ENCODE measurements at places on chromosomes 11 and 22.

- DNase-seq = peak; percentile 38
Measured at GRCh38 chr22:37818409-37819104, 4.6 kb upstream of the GALR3 start.

GRCh38 chr11:37171451-37171850 is 573.4 kb upstream of the RAG2 start:
- DNase-seq = no peak

DNA sequence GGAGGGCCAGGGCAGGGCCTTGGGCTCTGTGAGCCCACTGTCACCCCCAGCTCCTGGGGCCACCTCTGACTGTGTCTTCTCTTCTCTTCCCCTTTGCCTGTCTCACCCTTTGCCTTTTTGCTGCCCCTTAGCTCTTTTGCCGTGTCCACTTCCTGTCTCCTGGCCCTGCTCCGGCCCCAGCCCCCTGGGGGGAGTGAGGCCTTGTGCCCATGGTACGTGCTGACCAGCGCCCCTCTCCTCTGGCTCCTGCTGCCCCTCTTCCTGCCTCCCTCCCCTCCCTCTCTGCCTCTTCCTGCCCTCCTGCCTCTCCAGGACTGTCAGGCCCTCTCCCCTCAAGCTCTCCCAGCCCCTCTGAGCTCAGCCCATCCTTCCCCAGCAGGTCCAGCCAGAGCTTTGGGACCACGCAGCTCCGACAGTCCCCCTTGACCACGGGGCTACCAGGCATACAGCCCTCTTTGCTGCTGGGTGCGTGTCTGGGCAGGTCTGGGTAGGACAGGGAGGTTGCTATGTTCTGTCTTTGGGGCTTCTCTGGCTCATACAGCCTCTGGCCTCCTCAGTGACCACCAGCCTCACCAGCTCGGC is 11.7 kb downstream of the TMEM258 start:
- no peak for DNase-seq

- DNase-seq = no peak
Measured at GRCh38 chr11:7890417-7891172, 40.5 kb downstream of the OR10A6 start.

GRCh38 chr22:44179196-44179988 is 1.3 kb upstream of the PARVG start:
- DNase-seq = no peak

DNA sequence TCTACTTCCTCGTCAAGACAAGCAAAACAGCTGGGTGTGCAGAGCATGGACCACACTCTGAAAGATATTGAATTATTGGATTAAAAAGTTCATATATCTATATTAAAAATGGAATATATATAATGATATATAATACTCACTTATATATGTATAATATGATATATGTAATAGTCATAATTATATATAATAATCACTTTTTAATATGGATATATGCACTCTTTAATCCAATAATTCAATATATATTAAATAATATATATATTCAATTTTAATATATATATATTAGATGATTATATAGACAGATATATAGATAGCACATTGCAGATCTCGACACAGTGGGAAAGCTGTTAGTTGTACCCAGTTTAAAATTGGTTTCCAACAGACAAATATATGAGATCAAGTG is 182.1 kb upstream of the CARD18 start:
- DNase-seq = no peak

- DNase-seq = no peak
Measured at GRCh38 chr11:80104191-80104590, 663.4 kb upstream of the TENM4 start.

- DNase-seq = no peak
Measured at GRCh38 chr11:65341856-65342255, 8.2 kb downstream of the DPF2 start.

DNA sequence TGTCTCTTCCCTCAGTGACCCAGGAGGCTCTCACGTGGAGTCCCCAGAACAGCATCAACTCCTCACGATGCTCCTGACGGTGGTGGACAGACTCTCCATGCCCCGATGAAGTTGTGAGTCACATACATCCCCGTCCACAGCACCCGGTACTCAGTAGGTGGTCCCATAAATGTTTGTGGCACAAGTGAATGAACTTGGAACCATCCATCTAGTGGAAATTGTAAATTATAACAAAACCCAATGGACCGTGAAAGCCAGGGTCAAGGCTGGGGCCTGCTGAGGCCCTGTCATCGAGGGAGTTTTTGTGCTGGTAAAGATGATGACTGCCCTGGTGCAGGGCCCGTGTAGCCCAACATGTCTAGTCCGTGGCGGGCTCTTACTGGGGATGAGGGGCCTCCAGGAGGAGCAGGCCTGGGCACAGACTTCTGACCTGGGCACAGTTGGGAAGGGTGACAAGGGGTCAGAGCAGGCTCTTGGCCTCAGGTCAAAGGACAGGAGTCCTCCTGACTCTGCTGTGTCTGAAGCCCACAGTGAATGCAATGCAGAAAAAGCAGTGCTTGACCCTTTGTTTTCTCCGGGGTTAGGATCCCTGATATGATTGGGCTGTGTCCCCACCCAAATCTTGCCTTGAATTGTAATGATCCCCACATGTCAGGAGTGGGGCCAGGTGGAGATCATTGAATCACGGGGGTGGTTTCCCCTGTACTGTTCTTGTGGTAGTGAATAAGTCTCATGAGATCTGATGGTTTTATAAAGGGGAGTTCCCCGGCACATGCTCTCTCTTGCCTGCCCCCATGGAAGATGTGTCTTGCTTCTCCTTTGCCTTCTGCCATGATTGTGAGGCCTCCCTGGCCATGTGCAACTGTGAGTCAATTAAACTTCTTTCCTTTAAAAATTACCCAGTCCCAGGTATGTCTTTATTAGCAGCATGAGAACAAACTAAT is 20.0 kb upstream of the SMIM38 start:
- no peak for DNase-seq

- no peak for DNase-seq
Measured at GRCh38 chr11:14503023-14503422, 3.4 kb upstream of the COPB1 start.

DNA sequence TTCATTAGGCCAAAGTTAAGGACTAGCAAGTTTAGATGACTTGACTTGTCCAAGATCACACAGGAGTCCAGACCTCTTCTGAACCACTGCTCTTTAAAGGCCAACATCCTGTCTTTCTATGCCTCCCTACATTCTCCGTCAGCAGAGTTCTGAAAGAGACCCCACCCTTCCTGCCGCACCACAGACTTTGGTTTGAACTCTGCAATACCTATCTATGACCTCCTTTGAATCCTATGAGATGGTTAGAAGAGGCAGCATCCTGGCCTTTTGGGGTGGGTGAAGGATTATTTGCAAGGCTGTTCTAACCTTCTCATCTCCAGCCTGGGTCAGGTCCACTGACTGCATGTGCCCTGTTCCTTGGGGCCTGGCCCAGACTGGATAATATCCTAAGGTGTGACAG is 4.3 kb upstream of the RRM1 start:
- DNase-seq = no peak

DNA sequence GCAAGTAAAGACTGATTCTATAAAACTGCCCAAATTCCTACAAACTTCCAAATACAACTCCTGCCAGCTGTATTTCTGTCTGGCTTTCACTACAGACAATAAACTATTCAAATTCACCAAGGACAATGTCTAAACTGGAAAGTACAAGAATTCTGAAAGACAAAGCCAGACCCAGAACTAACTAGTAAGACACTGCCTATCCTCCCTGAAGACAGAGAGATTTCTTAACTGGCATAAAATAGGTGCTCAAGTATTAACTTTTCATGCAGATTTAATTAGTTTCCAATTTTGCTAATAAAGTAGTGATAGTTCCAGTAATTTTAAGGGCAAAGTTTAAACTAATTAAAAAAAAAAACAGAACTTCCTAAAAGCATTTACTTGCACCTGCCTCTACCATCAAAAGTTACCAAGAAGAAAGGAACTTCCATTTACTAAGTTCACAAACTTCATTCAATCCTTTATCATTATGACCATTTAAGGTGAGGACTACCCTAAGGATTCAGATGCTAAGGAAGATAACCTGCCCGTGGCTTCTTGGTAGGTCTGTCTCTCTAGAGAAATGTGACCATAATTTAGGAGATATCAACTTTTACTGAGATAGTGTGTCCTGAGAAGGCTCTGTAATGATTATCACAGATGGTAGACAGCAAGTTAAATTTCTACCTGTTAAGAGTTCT is 45.2 kb downstream of the CELF1 start:
- no peak for DNase-seq

GRCh38 chr22:49534386-49534785 is 293.3 kb downstream of the BRD1 start:
- DNase-seq = no peak

GRCh38 chr11:77189588-77190210 is 61.7 kb downstream of the MYO7A start:
- no peak for DNase-seq

GRCh38 chr11:20116825-20117224 is 43.5 kb downstream of the DBX1 start:
- DNase-seq = no peak

- DNase-seq = no peak
Measured at GRCh38 chr11:3905080-3905953, 49.9 kb downstream of the STIM1 start.

- DNase-seq = no peak
Measured at GRCh38 chr11:86069408-86070101, 671 bp upstream of the PICALM start.

DNA sequence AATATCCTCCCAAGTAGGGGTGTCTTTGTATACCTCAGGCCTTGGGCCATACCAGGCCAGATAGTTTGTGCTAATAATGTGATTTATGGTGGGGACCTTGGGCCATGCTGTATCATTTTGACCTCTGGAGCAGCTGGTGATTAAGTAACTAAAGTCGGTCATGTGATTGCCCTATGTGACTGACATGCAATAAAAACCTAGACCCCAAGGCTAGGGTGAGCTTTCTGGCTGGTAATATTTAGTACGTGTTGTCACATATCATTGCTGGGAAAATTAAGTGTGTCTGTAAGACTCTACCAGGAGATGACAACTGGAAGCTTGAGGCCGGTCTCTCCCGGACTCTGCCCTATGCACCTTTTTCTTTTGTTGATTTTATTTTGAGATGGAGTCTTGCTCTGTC is 12.6 kb upstream of the TFIP11 start:
- DNase-seq = no peak

- no peak for DNase-seq
Measured at GRCh38 chr11:104060004-104060794, 23.8 kb downstream of the DDI1 start.

- DNase-seq = no peak
Measured at GRCh38 chr22:23072911-23073491, 2.7 kb downstream of the GNAZ start.
